Activated naive CD4-positive, alpha-beta T cell (primary cell): ENCODE measurements at places on chromosomes 7 and 10.

- no peak for DNase-seq
Measured at GRCh38 chr7:138878051-138878450, 80.1 kb upstream of the ATP6V0A4 start.

GRCh38 chr7:113076703-113077102 is 9.9 kb downstream of the GPR85 start:
- no peak for DNase-seq

DNA sequence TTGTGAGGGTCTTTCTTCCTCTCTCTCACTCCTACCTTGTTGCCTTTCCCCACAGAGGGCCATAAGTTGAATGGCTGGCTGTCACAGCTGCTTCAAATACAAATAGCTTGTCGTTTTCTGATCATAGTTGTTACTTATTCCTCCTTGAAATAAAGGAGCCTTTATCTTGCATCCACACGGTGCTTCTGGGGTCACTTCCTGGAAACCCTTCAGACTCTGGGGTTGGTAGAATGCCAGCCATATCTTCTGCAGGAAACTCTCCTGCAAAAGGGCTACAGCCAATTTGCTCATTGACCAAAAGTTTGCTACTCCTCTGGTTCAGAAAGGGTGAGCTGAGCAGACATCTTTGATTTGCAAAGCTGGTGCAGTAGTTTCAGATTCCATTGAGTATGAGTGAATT is 70.4 kb downstream of the FAM185A start:
- no peak for DNase-seq

DNA sequence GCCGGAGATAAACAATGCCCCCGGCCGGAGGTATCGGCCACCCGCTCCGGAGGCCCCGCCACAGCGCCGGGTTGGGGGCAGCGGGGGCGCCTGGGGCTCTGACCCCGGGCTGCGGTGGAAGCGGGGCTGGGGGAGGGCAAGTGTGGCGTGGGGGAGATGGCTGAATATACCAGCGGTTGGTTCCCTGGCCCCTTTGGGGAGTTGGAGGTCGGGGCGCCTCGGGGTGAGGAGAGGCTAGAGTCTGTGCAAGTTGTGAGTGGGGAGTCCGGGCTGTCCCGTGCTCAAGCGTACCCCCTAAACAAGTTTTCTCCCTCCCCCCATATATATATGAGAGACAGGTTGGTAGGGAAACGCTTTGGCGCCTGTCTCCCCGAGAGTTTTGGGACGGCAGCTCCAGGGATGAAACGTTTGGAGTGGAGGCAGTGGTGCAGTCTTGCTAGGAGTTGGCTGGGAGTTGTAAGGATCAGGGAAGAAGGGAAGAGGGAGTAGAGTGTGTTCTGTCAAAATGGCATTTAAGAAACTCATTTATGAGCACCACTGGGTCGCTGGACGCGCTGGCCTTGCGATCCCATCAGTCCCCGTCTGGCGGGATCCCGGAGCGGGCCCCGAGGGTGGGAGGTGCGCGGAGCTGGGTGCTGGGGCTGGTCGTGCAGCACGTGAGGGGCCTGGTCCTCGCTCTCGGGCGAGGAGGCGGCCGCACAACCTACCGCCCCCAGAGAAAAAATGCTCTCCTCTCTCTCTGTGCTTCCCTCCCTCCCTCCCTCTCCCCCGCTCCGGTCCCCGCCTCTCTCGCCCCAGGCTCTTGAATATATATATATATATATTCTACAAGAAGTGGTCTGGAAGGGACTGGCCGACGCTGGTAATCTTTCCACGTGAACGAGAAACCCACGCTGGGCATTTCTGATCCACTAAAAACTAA is 1.1 kb downstream of the TET1 start:
- DNase-seq = no peak

DNA sequence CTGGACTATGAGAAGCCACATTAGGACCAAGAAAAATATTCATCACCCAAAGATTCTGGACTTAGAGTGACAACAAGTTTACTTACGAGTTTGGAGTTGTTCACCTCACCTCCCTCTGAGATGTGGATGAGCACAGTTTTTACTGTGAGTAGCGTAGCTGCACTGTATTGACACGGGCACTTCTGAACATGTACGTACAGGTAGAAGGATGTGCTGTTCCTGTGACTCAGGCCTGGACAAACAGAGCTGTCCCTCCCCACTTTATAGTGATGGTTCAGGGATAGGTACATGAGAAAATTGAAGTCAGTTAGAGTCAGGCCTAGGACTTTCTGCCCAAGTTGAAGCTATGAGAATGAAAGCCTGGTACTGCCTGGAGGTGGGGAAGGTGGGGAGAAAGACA is 80.9 kb upstream of the DYNC1I1 start:
- DNase-seq = no peak

DNA sequence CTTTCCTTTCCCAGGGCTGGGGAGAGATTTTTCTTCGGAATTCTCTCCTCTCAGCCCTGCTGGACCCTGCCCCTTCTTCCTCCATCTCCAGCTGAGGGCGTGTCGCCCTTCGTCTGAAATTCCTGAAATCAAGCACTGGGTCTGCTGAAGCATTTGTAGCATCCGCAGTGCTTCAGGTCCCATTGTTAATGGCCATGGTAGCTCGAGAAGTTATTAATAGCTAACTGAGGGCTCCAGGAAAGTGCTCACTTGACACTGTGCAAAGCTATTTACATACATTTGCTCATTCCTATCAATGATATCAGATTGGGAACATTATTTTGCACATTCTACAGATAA is 515 bp downstream of the FAM149B1 start:
- DNase-seq = no peak

GRCh38 chr10:15486404-15486803 is 115.3 kb upstream of the FAM171A1 start:
- DNase-seq = no peak

DNA sequence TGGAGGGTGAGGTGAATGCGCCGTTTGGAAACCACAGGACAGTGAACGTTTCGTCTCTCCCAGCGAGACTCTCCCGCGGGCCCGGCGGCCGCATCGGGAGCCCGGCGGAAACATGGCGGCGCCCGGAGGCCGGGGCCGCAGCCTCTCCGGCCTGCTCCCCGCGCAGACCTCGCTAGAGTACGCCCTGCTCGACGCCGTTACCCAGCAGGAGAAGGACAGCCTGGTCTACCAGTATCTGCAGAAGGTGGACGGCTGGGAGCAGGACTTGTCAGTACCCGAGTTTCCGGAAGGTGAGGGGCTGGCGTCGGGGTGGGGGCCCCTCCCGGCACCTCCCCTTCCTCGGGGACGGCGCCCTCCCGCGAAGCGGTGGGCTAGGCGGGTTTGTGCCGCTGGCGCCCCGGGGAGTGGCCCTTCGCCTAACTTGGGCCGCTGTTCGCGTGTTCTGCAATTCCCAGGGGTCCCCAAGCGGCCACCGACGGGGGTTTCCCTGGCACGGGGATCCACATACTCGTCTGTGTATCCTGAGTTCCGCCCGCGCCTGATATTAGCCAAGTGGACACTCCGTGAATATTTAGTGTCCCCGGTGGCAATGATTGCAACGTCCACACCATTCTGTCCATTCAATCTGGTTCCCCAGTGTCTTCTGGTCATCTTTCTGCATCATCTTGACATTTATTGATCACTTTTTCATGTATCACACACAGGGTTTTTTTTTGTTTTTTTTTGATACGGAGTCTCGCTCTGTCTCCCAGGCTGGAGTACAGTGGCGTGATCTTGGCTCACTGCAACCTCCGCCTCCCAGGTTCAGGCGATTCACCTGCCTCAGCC is 514 bp downstream of the NHLRC2 start:
- peak; percentile 35 for DNase-seq

GRCh38 chr7:139075871-139076686 is 33.4 kb downstream of the ZC3HAV1 start:
- DNase-seq = no peak

DNA sequence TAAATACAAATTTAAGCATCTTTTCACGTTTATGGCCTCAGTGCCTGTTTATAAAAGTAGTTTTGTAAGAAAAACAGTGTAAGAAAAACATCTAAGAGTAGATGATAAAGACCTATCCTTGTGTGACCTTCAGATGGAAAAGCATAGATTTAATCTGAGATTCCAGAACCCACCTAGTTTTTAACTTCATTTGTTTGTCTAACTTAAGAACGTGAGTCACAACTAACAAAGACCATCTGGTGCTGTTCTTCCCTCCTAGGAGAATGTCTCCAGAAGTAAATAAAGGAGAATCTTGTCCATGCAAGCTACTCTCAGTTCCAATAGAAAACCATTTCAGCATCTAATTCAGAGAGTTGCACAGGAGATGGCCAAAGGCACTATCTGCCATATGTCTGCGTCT is 265.4 kb upstream of the C7orf33 start:
- no peak for DNase-seq

GRCh38 chr7:28231176-28231575 is 50.6 kb upstream of the JAZF1 start:
- DNase-seq = no peak

- DNase-seq = no peak
Measured at GRCh38 chr10:122525788-122526187, 34.8 kb upstream of the DMBT1 start.

- DNase-seq = no peak
Measured at GRCh38 chr7:141979568-141979967, 6.0 kb upstream of the TAS2R38 start.

DNA sequence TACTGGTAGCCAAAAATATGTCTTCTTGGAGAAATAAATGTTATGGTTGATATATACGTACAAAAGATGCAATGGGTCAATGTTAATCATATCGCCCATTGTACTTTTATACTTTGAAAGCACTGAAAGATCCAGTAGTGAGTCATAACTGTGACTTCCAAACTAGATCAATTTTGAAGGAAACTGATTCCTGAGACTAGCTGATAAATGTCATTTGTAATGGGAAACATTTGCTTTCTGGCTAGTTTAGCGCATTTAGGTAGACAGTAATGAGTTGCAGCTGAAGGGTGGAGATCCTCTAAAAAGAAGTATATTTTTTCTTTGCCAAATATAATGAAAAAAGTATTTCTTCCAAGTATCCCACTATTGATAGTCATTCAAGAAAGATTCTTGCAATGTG is 53.5 kb upstream of the ARHGAP21 start:
- DNase-seq = no peak

DNA sequence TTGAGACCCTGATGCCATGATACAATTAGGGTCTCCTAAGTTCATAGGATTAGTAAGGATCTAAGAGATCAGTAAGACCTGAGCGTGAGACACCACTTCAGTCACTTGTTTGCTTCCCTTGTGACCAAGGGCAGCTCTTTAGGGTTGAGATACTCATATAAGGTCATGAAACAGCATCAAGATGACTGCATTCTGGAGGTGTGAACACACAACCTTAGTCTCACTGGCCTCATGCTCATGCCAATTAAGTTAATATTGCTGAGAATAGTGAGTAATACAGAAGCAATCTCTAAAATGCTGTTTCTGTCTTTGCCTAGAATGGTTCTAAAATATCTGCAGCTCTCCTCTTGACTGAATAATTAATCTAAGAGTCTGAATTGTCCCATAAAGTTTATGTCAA is 39.6 kb upstream of the KLHL7 start:
- DNase-seq = no peak

DNA sequence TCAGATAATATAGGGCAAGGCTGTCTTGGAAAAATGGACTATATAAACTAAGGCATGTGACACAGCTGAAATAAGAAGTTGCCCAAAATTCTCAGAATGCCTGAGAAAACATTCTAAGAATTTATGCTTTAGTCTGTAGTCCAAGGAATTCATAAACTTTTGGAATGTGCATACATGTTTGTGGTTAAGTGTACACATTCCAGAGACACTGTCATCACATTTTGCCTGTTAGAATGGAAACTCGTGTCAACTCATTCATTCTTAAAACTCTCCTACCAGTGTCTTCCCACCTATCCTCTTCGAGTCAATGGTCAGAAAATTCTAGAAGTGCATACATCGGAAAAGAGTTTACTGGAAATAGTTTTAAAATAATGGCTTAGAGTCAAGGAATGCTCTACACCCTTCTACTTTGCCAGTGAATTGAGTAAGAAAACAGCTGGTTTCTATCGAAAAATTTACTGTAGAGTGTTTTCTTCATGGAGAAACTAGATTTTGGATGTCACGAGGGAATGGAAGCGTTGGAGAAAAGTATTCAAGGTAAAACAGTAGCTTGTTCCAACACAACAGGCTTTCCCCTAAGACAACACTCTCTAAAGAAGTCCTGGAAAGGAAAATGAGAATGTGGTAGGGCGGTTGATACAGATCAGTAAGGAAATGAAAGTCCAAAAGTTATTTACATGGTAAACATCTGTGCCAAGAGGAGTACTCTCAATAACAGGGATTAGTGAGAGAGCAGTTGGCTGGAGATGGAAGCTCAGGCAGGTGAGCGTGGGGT is 1177.6 kb upstream of the C7orf33 start:
- DNase-seq = no peak

DNA sequence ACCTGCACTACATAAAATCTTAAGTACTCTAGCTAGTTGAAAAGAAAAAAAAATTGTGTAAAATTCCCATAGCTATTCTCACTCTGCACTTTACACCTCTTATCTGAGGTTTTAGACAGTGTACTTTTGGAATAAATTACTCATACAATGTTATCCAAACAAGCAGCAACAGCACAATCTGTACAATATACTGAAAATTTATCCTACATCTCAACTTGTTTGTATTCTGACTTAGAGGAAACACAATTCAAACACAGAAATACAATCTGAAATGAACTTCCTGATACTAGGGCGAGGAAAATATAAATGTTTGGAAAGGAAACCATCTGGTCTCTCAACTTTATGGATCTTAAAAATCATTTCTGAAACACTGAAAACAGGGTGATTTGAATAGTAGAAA is 381.7 kb downstream of the THSD7A start:
- no peak for DNase-seq

DNA sequence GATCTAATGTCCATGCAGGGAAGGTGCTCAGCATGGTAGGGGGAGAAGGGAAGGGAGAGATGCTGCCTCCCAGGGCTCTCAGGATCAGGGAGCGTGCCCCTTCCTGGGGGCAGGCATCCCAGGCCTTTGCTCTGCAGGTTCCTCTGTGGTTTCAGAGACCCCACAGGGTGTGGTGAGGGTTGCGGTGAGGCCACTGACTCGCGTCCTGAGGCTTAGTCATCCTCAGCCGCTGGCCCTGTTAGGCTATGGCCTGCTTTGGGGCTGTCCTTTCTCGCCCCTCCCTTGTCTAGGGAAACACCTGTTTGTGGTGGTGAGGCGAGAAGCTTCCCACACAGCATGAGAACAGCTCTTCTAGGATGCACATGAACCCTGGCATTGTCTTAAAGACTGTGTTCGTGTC is 558.3 kb upstream of the FOXK1 start:
- no peak for DNase-seq

GRCh38 chr10:34504534-34504933 is 310.6 kb downstream of the PARD3 start:
- DNase-seq = no peak

DNA sequence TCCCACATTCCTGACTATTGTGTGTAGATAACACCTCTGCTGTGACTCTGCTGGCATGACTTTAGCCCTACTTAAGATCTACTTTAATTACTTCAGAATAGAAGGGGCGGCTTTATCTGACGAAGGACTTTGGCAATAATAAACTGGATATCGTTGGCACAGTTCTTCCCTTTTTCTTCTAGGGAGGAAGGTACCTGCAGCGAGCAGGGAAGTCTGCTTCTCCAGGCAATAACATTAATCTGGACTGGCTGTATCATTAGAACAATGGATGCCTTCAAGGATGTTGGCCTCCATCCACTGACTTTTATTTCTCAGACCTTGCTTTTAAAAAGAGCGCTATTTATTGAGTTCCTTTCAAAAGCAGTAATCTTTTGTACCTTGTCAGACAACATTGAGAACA is 172.6 kb upstream of the THSD7A start:
- DNase-seq = no peak
